Frontal cortex (tissue), 4 donors: ENCODE measurements at places on chromosomes 7 and 10. TPM values are rescaled to one million over a fixed set of nuclear protein-coding genes. Genes with fewer than 3 reads are reported as not detected.

The NPC1L1 gene
- total RNA-seq: not detected

The HMX3 gene
- not detected for total RNA-seq

The OR2A1 gene
- total RNA-seq: not detected

The NPY gene
- total RNA-seq: 41.2 TPM

DNA sequence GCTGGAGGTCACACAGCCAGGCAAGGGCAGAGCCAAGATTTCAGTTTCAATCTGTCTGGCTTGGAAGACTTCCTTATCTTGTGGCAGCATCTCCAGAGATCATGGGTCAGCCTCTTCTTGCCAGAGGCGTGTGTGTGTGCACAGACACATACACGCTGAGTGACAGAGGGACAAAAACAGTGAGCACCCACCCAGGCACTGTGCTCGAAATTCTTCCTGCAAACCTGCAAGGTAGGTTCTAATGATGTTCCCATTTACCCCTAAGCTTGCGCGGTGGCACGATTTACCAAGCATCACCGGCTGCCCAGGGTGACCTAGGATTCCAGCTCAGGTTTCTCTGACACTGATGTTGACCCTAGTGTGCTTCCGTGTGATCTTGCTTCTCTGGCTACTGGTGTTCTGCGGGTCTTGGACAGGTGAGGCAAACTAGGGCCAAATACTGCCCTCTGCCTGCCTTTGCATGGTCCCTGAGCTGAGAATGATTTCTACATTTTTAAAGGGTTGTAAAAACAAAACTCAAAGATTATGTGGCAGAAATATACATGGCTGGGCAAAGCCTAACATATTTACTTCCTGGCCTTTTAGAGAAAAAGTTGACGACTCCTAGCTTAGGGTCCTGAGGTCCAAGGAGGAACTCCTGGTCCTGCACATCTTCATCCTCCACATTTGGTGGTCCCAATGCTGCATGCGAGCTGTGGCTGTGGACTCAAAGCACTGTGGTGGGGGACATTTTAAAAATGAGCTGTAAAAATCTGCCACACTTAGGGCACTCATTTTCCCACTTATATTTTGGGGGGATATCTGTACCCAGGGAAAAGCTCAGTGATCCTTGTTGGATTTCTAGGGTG lies 268.5 kb downstream of the RPS24 start:
- DNase-seq: no peak

DNA sequence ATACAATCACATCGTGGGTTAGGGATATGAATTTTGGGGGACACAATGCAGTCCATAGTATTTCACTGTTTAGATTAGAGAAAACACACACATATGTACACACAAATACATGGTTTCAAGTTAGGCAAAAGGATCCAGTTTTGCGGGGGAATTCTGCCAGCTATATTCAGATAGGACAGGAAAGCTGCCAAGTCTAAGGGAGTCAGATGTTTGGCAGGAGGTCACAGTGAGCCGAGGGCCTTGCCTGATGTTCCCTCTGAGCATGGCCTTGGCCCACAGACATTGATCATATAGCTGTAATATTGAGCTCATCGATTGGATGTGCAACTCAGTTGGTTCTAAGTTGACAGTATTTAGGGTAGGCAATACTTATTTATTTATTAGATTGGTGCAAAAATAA lies 122.8 kb downstream of the ADRA2A start:
- DNase-seq: no peak

DNA sequence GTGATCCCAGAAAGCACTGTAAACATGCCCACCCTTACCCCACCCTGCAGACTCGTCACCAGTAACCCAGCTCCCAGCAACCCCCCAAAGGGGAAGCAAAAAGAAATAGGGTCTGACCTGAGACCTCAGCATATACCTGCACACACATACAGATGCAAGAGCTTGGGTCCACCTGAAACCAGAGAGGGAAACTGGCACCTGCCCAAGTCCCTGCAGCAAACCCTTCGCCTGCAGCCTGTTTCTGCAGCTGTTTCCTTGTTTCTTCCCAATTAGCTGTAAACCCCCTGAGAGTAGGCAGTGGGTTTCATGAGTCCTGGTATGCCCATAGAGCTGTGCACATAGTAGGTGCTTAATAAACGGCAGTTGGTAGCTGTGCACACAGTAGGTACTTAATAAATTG lies 140.5 kb downstream of the FGFR2 start:
- no peak for DNase-seq

- DNase-seq: no peak
Measured at GRCh38 chr10:43710772-43711471, 62.2 kb upstream of the ZNF32 start.

- DNase-seq: no peak
Measured at GRCh38 chr7:88495881-88496725, 189.4 kb upstream of the STEAP4 start.

- no peak for DNase-seq
Measured at GRCh38 chr10:31759124-31759798, 169.4 kb downstream of the ARHGAP12 start.

- no peak for DNase-seq
Measured at GRCh38 chr10:123800821-123801220, 90.8 kb downstream of the CPXM2 start.

DNA sequence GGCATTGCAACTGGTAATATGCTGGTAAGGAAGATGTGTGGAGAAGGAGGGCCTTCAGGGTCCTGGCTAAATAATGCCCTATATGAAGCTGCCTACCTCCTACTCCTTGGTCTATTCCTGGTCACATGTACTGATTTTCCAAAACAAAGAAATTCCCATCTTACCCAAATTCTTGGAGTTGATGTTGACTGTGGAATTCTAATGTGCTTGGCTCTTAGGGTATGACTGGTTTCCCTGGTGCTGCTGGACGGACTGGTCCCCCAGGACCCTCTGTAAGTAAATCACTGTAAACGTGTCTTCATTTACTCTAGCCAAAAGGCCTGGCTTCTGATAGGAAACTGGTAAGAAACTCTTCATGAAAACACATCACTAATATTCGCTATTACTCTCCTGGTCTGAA lies 27.0 kb downstream of the COL1A2 start:
- no peak for DNase-seq

- no peak for DNase-seq
Measured at GRCh38 chr7:99132595-99133321, 11.2 kb downstream of the SMURF1 start.

- DNase-seq: peak; percentile 18
Measured at GRCh38 chr7:121797657-121798452, 75.1 kb upstream of the PTPRZ1 start.

GRCh38 chr7:38294926-38295325 lies 21.5 kb upstream of the TARP start:
- DNase-seq: no peak

- no peak for DNase-seq
Measured at GRCh38 chr10:70378122-70378521, 4.3 kb downstream of the LRRC20 start.

GRCh38 chr7:50653126-50653864 lies 88.1 kb upstream of the DDC start:
- DNase-seq: no peak
